Erythroblast (primary cell): ENCODE measurements at places on chromosomes 2 and 18.

GRCh38 chr18:40313030-40313642, 1641.9 kb upstream of the PIK3C3 start:
- DNase-seq = no peak

GRCh38 chr2:231933916-231934401, 7.8 kb upstream of the NPPC start:
- no peak for DNase-seq

GRCh38 chr2:186697536-186697935, 3.7 kb downstream of the FAM171B start:
- DNase-seq = no peak

GRCh38 chr2:211416373-211416772, 860.0 kb downstream of the CPS1 start:
- no peak for DNase-seq

GRCh38 chr2:68946117-68946516, 6.6 kb downstream of the GKN2 start:
- no peak for DNase-seq

DNA sequence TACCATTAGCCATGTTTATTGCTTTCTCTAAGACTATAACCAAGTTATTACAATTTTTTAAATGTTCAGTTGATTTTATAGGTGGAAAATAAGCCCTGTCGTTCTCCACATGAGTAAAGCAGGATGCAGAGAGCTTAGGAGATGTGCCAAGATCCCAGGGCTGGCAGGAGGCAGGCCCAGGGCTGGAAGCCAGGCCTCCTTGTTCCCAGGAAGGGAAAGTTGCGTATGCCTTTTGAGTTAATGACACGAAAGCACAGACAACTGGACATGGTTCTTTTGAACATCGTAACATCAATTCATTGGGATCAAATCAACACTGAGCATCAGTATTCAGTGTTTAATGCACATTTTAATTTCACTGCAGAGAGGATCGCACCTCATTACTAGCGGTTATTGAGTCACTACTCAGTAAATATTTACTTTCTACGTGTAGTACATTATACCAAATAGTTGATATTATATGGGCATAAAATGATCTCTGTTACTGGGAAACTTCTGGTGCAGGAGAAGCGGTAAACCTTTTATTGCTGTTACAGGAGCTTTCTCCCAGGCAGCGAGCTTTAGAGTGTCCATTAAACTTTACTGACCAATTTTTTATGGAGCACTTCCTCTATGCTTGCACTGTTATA, 60.0 kb downstream of the RNF144A start:
- DNase-seq = no peak

DNA sequence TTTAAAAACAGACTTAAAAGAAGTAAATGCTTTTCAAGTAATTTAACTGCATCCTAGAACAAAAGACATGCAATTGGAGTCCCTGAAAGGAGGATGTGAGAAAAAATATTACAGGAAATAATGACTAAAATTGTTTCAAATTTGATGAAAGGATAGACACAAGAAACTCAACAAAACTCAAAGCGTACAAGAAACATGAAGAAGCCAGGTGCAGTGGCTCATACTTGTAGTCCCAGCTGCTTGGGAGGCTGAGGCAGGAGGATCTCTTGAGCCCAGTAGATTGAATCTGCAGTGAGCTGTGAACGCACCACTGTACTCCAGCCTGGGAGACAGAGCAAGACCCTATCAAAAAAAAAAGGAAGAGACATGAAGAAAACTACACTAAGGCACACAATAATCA, 118.1 kb upstream of the SLC39A10 start:
- no peak for DNase-seq

GRCh38 chr18:28984731-28985130, 807.8 kb upstream of the CDH2 start:
- no peak for DNase-seq

GRCh38 chr2:60597346-60597745, 43.9 kb upstream of the BCL11A start:
- DNase-seq = no peak
